ENCODE measurements at places on chromosomes 11 and 22.

DNA sequence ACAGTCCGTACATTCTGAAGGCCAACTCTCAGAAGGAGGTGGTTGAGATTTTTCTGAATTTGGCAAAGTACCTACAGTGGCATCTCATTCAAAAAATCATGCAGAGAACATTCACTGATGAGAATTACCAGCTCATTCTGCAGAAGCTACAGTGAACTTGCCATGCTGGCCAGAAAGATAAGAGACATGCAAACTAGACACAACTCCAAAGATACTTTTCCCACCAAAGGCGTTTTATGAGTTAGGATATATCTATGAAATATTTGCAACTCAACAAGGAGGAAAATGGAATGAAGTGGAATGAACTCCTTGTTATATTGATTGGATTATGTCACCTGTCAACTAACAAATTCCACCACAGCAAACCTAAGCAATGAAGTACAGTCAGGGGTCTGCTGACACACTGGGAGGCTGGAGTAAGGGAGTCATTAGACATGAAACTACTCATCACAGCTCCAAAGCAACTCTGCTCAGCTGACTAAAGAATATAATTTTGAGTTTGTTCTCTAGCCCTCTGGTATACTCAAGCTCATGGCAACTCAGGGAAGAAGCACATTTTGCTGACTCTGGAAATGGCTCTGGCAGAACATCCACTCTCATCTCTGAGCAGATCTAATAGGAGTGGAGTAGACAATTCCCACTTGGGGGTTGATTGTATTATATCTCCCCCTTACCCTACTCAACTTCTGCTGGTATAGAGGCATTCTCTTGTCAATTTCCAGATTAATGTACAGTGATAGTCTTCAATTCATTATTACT is 22.9 kb downstream of the MAML2 start:
- no peak for DNase-seq

DNA sequence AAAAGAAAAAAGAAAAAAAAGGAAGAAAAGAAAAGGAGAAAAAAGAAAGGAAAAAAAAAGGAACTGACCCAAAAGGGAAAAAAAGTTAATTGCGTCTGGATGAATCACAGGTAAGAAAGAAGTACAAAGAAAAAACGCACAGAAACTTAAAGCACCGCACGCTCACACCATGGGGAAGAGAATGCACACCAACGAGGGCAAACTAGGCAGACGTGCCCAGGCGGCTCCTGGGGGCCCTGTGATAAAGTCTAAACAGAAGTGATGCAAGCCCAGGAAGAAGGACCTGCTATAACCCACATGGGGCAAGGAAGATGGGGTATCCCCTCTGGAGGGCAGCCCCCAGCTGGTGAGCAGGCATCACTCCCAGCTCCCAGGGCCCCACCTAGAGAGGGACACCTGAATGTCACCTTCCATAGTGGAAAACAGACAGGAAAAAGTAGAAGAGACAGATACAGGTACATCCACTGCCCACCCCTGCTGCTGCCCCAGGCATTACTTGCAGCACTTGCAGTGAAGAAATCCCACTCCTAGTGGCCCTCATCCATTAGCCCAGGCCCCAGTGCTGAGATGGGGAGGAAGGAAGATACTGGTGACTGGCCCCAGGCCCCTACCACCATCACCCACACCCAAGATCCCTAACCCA is 28.9 kb downstream of the NAP1L4 start:
- no peak for DNase-seq

DNA sequence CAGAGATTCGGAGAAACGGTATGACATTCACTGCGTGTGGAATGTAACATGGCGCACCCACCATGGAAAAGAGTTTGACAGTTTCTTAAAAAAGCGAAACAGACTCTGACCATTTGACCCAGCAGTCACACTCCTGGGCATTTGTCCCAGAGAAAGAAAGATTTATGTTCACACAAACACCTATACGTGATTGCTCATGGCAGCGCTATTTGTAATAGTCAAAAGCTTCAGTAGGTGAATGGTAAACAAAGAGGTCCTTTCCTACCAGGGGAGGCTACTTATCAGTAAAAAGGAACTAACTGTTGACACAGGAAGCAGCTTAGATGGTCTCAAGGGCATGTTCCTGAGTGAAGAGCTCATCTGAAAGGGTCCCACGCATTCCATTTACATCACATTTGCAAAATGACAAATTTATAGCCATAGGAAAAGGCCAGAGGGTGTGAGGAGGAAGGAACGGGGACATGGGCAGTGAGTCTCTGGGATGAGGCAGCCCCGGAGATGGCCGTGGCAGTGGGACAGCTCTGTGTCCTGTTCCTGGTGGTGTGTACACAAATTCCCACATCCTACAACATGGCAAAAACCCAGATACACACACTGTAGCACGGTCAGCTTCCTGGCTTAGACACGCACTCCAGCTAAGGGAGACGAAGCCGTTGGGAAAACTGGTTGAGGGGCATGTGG is 14.6 kb upstream of the KRTAP5-6 start:
- DNase-seq = no peak

DNA sequence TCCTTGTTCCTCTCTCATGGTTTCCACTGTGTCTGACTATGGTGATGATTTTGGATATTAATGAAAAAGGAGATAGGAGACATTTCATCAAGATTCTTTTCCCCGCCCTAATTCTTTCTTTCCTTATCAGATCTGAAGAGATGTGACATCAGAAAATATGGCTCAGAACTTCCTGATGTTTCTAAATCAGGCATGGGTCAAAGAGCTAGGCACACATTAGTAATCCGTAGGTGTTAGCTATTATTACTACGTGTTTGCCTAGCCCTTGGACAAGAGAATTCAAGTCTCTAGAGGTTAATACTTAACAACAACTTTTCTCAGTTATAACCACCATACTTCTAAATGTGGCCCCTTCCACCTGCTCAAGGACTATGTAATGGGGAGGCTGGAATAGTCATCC is 5.8 kb downstream of the JOSD1 start:
- peak; percentile 72 for DNase-seq

DNA sequence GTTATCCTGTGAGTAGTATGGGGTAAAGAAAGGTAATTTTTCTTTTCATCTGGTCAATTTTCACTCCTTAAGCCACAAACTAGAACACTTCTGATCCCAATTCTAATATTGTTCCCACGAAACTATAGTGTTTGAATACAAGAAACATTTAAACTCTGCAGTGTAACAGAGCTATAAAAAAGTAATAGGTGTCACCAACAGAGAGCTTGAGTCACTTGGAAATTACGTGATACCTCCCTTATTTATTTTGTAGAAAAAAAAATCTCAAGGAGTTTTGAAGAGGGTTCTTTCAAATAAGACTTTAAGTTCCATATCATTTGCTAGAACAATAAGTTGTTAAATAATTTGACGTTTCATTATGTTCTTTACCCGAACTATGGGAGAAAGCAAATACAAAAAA is 959.4 kb downstream of the JRKL start:
- no peak for DNase-seq

DNA sequence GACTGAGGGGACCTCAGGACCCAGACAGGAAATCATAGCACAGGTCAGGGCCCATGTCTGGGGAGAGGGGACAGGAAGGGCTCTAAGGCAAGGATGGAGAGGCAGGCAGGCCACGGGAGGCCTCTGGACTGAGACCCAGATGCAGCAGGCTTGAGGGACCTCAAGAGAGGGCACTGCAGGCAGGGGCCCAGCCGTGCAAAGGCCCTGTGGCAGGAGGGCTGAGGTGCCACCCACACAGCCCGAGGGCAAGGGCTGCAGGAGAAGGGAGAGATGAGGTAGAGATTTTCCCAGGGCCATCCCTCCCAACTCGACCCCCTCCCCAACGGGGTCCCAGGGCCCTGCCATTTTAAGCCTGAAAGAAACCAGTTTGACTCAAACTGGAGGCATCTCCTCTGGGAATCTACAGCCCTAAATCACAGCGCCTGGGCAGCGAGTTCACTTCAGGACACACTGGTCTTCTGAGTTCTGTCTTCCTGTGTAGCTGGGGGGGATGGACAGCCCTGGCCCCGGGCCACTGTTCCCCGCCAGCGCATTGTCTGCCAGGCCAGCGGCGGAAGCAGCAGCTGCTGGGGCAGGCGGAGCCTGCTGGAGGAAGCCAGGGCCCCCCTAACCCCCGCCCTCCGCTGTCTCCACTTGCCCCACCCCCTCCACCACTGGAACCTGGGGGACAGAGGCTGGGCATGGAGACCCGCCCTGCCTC is 20.3 kb upstream of the WNT7B start:
- DNase-seq = peak; percentile 89

- no peak for DNase-seq
Measured at GRCh38 chr11:78991681-78992080, 417.0 kb upstream of the NARS2 start.

DNA sequence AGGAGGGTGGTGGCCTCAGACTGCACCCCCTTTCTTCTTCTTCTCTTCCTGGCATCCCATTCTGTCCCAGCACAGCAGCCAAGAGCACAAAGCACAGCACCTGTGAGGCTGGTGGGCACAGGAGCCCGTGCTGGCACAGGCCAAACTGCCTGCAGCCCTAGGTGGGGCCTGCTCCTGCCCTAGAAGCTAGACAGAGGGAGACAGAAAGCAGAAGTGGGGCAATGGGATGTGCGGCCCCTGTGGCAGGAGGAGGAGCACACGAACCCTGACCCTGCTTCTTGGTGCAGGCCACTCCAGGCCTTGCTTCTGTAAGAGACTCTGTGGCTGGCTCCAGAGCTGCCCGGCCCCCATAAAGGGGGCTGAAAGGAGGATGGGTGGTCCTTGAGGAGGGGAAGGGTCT is 3.9 kb upstream of the PTS start:
- no peak for DNase-seq

DNA sequence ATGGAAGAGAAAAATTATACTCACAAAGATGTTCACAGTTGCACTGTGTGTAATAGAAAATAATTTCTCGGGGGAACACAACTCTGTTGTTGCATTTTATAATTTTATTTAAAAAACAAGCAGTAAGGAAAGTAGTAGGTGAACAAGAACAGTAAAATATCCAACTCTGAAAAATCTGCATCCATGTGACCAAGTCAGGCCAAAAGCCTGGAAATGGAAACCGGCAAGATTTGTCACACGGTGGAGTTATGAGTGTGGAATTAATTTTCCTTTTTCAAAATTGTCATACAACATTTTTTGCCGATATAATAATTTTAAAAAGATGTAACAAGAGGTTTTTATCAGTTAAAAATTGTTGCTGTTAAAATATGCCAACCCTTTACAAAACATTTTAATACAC is 1421.5 kb downstream of the BRD1 start:
- DNase-seq = no peak

DNA sequence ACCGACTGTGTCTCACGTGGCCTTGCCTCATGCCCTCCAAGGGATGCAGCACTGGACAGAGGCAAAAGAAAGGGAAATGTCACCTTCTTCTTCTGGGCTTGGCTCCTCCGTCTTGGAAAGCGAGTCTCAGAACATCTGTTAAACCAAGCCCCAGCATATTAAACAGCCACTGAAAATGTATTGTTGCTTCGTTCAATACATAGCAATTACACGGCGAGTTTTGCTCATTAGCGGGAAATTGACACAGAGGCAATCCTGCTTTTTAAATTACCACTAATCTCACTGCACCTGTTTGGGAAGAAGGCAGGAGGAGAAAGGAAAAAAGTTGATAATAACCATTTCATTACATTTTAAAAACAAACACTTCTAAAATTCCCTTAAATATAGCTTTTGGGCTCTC is 72.1 kb downstream of the SEZ6L start:
- no peak for DNase-seq

GRCh38 chr11:86442420-86442819 is 67.7 kb downstream of the CCDC81 start:
- peak; percentile 67 for DNase-seq

DNA sequence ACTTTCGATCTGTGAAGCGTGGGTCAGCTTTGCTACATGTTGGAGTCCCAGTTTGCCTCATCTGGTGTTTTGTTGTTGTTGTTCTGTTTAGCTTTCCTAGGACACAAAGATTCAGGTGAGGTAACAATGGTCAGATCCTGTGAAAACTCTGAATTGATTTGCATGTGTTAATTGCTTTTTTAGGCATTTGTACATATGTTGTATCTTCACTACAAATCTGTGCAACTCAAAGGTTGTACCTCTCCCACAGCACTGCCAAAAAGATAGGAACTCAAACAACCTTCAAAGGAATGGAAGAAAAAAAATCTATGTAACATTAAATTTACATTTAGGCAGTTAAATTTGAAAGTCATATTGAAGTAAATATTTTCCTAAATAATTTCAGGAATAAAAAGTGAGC is 518.5 kb upstream of the TENM4 start:
- DNase-seq = no peak

DNA sequence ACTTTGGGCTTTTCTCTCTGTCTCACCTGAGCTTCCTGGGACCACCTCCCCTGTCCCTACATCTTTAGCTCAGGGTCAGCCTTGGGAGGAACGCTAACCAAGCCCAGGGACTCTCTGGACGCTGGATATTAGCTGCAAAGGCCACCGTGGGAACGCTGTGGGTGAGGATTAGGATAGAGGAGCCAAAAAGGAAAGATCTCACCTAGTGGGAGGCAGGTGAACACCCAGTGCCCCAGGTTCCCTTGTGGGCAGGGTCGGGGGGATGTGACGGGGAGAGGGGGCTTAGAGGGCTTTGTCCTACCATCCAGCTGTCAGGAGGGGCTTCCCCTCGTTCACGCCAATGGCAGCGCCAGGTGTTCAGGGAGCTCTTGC is 50.2 kb downstream of the LINC01488 start:
- DNase-seq = no peak

- no peak for DNase-seq
Measured at GRCh38 chr11:70747921-70748320, 349.6 kb downstream of the CTTN start.

GRCh38 chr22:29695129-29695926 is 24.5 kb upstream of the CABP7 start:
- DNase-seq = no peak

DNA sequence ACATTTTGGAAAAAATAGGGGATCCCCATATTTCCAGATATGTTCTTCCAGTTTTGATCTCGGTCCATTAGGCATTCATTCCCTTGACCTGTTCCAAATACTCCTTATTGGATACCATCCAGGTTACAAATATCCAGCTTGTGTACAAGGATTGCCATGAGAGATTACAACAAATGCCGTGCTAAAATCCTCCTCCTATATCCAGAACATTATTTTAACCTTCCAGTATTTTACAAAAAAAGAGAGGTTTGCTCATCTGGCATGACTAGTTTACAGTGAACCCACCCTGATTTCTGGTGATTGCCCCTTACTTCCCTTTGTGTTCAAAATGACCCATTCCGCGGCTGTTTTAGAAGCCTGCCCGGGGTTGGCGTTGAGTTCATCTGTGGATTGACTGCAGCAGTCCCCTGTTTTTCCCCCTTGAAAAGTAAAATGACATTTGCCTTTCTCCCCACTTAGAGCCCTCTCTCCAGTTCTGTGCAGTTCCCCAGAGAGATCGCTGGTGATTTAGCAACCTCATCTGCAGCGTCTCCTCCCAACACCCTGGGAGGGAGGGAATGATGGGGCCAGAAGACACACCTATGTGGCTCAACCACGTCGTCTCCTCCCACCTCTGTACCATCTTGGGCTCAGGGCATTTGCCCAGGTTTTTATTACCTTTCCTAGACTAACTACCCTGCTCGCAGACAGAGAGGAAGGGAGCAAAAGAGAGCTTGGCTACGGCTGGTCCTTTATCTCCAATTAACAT is 73.6 kb downstream of the DSCAML1 start:
- no peak for DNase-seq

GRCh38 chr11:60566776-60567175 is 51.6 kb downstream of the MS4A13 start:
- peak; percentile 56 for DNase-seq

Measured in suppressor macrophage treated with lipopolysaccharide for 1 hour (primary cell).